Liver (tissue), 10 donors: ENCODE measurements at places on chromosomes 11 and 22. TPM values are rescaled to one million over a fixed set of nuclear protein-coding genes. Genes with fewer than 3 reads are reported as not detected.

GRCh38 chr22:30202531-30203006, 44.0 kb downstream of the LIF start:
- DNase-seq: no peak

Gene PATE2
- not detected for total RNA-seq

GRCh38 chr11:117887431-117888138, 11.1 kb upstream of the FXYD6 start:
- DNase-seq: no peak

Gene MALAT1
- 3,688 TPM for total RNA-seq

Gene DUSP8
- 0.33 TPM for total RNA-seq

Gene SERPING1
- 541 TPM for total RNA-seq

Gene SCO2
- total RNA-seq: 1.7 TPM

Gene CHRM1
- total RNA-seq: not detected

- DNase-seq: no peak
Measured at GRCh38 chr11:57571606-57572005, 4.1 kb upstream of the UBE2L6 start.

- no peak for DNase-seq
Measured at GRCh38 chr22:20589614-20590476, 82.4 kb downstream of the MED15 start.

DNA sequence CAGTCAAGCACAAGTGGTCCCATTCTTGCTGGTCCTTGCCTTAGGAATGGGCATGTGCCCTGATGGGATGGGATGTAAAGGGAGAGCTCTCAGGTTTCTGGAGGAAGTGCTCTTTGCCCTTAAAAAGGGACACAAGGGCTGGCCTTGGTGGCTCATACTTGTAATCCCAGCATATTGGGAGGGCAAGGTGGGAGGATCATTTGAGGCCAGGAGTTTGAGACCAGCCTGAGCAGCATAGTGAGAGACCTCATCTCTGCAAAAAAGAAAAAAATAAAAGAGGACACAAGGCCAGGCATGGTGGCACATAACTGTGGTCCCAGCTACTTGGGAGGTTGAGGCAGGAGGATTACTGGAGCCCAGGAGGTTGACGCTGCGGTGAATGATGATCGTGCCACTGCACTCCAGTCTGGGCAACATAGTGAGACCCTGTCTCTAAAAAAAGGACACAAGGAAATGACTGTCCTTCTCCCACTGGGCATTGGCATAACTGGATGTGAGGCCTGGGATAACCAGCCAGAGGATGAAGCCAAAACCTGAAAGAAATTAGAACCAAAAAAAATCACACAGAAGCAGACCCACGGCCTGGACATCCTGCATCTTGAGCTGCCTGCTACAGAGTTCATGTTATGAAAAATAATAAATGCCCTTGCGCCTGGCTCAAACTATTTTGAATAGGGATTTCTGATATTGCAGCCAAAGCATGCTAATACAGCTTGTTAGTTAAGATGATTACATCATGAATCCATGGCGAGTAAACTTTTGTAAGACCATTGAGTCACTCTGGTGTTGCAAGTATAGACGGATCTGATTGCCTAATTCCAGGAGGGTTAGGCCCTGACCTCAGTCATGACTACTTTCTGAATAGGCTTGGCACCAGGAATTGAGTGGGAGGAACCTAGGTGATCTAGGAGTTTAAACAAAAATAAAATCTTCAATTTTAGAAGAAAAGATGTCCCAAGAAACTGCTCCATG, 12.9 kb upstream of the CRKL start:
- no peak for DNase-seq

Gene CABP7
- total RNA-seq: not detected

Gene IGLL1
- total RNA-seq: 17.4 TPM

DNA sequence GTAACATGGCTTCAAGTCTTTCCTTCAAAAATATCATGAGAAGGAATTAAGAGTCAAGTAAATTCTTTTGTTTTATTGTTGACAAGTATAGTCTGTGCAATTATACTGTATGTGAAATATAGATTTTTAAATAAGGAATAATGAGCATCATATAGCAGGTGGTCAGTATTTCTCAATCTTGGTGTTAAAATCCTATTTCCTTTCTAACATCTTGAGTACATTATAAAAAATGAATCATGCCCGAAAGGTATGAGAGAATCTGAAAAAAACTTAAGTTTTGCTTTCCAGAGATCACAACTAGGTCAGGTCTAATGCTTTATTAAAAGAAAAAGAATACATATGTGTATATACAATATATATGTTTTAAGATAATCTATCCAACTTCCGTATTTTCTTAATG, 53.1 kb downstream of the KIF18A start:
- DNase-seq: no peak
